ENCODE measurements at places on chromosomes 5 and 9. TPM values are rescaled to one million over a fixed set of nuclear protein-coding genes. Genes with fewer than 3 reads are reported as not detected.

HK3 gene
- total RNA-seq, result 1.5 TPM

- DNase-seq, result no peak
These were observed 118.4 kb downstream of the INSYN2B start for GRCh38 chr5:169861934-169862333.

- no peak for DNase-seq
These were observed at the start of gene EFNA5 for GRCh38 chr5:107670932-107671741. TSS of gene EFNA5 (minus strand) at chr5:107670937.

- no peak for DNase-seq
These were observed 32.9 kb downstream of the STXBP1 start for GRCh38 chr9:127644943-127645342.

DNA sequence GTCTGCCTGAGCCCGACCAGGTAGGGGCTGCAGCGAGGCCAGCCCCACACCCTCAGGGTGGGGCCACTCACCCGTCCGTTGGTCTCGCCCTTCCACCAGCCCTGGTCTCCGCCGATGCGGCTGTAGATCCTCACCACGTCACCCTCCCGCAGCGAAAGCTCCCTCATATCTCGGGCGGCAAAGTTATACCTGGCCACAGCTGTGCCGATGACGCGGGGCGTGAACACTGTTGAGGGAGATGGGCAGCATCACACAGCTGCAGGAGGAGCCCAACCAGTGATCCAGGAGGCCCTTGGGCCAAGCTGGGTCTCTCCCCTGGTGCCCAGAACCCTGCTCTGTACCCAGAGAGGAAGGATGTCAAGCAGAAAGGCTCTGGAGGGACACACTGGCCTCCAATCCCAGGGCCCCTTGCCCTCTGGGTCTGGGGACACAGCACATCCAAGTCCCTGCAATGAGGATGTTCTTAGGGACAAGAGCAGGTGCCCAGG, 30.3 kb upstream of the SARDH start:
- no peak for DNase-seq

FOXD4L6 gene
- not detected for total RNA-seq

GRCh38 chr5:152631221-152631620, 226.1 kb upstream of the NMUR2 start:
- DNase-seq, result no peak

DNA sequence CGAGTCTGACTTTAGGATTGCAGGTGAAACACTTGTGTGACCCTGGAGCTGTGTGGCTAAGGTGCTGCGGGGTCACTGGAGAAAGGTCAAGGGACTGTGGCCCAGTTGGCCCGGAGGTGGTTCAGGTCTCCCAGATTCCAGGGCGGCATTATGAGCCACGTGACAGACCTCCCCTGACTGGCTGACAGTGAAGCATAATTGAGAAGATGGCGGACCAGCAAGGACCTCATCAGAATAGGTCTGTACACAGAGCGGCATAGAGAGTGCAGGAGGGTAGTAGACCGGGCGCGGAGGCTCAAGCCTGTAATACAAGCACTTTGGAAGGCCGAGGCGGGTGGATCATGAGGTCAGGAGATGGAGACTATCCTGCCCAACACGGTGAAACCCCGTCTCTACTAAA, 815 bp upstream of the ODF2 start:
- DNase-seq, result no peak

- no peak for DNase-seq
These were observed 243.6 kb downstream of the DENND1A start for GRCh38 chr9:123686131-123686828.

OGN gene
- total RNA-seq, result not detected

ROR2 gene
- 0.29 TPM for total RNA-seq
